ENCODE measurements at places on chromosomes 4 and X. TPM values are rescaled to one million over a fixed set of nuclear protein-coding genes. Genes with fewer than 3 reads are reported as not detected.
A peak's percentile ranks its signal among the peaks of the same experiment; 100 is the strongest.

GRCh38 chrX:134990801-134991481, at the start of gene SMIM10:
SMIM10 (plus strand) TSS chrX:134990991; CDS start chrX:134991096, 105 bp downstream.
- peak; percentile 46 for DNase-seq

Gene HSFX1
- polyA plus RNA-seq: 3.6 TPM

Gene PDHA2
- polyA plus RNA-seq: not detected

Gene ABLIM2
- 7.3 TPM for polyA plus RNA-seq

Gene PRKX
- polyA plus RNA-seq: 12.4 TPM

Gene UGT2B15
- polyA plus RNA-seq: 0.07 TPM

Gene ATP1B4
- polyA plus RNA-seq: 0.19 TPM

Measured in renal pelvis (tissue), 12 donors.